ENCODE measurements at places on chromosomes 1 and 21. TPM values are rescaled to one million over a fixed set of nuclear protein-coding genes. Genes with fewer than 3 reads are reported as not detected.

GRCh38 chr1:91608876-91609275 is 108.2 kb downstream of the CDC7 start:
- no peak for DNase-seq

- no peak for DNase-seq
Measured at GRCh38 chr1:60257531-60257930, 184.0 kb upstream of the C1orf87 start.

- no peak for DNase-seq
Measured at GRCh38 chr1:23344987-23345472, 946 bp upstream of the HNRNPR start.

DNA sequence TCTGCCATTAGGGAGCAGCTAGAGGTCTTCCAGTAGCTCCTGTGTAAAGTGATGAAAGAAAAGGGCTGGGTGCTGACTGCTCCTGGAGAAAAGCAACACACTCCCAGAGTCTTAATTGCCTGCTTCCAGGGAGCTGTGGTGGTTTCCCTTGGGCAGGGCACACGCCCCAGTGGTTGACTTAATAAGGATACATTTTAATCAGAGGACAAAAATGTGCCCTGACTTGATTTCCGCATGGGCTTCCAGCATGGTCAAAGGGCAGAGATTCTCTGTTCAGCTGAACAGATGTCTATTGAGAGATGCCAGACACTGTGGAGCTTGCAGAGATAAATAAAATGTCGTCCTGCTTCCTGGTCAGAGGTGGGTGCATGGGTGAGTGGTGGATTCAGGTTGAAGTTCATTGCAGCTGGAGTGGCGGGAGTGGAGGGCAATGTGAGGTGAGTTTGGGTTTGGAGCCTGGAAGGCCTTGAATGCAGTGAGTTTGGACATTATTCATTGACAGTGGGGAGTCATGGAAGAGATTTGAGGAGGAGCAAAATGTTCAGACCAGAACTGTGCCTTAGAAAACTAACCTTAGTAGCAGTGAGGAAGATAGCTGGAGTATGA is 16.0 kb downstream of the QSOX1 start:
- DNase-seq, result no peak

GRCh38 chr1:108072212-108072611 is 107.2 kb upstream of the VAV3 start:
- no peak for DNase-seq

- no peak for DNase-seq
Measured at GRCh38 chr1:161981126-161981525, 42.5 kb downstream of the OLFML2B start.

Gene GPX7
- total RNA-seq, result 2.1 TPM

Gene SPRR3
- total RNA-seq, result not detected

Gene TAL1
- 1.9 TPM for total RNA-seq

Gene RNF19B
- total RNA-seq, result 6.6 TPM

Gene HSD11B1
- total RNA-seq, result 479 TPM

All from left lobe of liver (tissue), 2 donors.